ENCODE measurements at places on chromosomes 13 and 19.

DNA sequence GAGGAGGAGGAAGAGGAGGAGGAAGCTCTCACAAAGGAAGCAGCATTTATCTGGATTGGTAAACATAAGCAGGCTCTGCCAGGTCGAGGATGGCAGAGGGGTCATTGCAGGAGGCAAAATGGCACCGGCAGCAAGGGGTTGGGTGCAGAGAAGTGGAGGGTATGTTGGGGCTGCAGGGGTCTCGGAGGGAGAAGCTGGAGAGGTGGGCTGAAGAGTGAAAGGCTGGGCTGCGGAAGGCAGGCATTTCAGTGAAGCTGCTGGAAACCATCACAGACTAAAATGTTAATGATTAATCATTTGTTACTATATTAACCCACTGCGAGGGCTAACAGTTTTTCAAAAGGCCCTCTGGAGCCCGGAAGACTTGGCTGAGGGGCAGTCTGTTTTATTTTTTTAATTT lies 24.6 kb downstream of the TPT1 start:
- no peak for DNase-seq

- DNase-seq, result no peak
Observed at GRCh38 chr19:21758296-21758695, 9.1 kb downstream of the ZNF100 start.

- no peak for DNase-seq
Observed at GRCh38 chr13:28273919-28274318, 135.6 kb downstream of the PAN3 start.

- no peak for DNase-seq
Observed at GRCh38 chr19:39232708-39233107, 12.1 kb downstream of the IFNL3 start.

DNA sequence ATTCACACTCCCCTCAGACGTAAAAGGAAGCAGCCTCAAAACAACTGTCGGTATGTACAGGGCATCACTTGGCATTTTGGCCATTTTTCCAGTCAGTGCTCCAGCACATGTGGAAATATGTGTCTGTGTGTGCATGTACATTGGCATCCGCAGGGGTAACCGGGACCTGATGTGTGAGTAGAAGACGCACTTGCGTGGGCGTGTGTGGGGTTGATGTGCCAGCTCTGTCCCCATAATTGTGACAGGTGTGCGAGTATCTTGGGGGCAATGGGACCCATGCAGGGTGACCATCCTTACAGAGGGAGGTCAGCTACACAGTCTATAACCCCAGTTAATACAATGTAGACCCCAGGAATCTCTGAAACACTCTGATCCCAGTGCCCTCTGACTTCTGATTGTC lies 7.3 kb upstream of the ZNF331 start:
- no peak for DNase-seq

GRCh38 chr19:2341244-2341751 lies 12.8 kb downstream of the SPPL2B start:
- no peak for DNase-seq

DNA sequence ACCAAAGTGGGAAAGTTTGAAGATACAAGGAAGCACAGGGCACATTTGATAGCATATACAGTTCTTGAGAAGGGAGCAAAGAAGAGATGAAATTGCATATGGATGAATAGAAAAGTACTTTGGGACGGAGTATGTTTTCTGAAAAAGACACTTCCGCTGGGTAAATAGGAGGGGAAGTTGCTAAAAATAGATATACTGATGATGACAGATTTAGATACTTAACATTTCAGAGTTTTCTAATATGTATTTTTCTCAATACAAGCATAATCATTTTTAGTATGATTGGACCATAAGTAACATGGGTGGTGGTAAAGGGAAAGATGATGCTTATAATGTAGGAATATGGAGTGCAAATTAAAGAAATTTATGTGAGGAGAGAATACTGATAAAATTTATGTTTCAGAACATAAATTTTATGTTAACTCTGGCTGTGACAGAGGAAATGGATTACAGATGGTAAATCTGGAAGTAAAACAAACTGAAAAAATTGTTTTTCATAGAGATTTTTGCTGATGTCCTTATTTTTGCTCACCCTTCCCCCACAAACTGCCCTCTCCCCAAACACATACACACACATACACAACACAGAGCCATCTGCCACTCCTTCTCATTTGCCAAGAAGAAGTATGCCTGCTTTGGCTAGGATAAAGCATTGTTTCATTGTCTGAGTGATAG lies 583.9 kb upstream of the MIR17HG start:
- DNase-seq, result no peak

DNA sequence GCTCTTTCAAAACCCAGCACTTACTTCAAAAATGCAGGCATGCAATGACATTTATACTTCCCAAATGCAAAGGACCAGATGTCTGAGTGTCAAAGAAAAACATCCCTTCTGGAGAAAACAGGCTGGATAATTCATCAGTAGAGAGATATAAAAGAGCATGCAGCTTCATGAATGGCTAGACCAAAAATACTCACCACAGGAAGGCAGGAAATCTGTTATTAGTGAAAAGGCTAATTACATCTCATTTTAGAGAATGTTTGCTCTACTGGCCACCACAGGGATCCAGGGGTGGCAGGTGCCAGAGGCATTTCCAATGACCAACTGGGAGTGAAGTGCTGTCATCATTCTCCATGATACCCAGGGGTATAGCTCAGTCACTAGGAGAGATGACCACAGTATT lies 106.5 kb downstream of the LHFPL6 start:
- DNase-seq, result no peak

GRCh38 chr13:22235285-22235949 lies 564.5 kb downstream of the FGF9 start:
- no peak for DNase-seq

- no peak for DNase-seq
Observed at GRCh38 chr13:35824825-35825224, 306.4 kb downstream of the DCLK1 start.

DNA sequence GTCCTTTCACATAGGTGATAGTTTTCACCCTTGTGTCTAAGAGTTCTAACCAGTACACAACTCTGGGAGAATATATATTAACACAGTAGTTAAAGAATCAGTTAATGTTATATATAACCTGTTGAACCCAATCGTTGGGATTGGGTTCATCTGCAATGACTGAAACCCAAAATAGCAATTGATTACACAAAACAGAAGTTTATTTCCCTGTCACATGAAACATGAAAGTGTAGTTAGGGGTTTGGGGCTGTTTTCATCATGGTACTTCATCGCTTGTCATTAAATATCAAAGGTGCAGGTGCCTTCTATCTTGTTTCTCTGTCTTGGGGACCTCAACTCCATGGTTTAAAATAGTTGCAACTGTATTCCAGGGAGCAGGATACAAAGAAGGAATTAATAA lies 106.6 kb downstream of the TBC1D4 start:
- no peak for DNase-seq

GRCh38 chr13:32897296-32897695 lies 118.9 kb upstream of the KL start:
- DNase-seq, result no peak

DNA sequence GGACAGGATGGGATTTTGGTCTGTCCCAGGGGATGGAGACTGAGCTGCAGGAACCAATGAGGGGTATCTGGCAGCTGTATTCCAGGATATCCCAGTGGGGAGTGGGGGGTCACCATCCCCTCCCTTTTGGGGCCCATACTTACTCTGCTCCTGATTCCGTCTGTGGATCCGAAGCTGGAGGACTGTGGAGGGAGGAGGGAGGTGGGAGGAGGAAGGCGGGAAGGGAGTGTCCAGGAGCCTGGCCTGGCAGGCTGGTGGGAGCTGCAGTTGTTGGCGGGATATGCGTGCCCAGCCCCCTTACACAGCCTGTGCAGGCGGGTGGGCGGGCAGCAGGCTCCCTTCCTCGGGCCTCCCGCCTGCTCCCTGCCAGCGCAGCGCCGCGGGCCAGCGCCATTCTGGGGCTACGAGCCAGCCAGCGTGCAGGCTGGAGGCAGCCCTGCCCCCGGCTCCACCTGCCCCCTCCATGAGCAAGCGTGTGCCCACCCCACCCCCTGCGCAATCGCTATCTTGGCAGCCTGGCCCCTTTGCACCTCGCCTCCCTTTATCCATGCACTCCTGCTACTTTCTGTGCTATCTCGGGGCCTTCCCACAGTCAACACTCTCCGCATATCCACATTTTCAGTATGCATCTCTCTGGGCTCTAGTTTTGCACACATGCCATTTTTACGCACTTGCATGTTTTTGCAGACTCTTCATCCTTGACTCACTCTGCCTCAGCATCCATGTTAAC lies 2.8 kb downstream of the MAMSTR start:
- no peak for DNase-seq

DNA sequence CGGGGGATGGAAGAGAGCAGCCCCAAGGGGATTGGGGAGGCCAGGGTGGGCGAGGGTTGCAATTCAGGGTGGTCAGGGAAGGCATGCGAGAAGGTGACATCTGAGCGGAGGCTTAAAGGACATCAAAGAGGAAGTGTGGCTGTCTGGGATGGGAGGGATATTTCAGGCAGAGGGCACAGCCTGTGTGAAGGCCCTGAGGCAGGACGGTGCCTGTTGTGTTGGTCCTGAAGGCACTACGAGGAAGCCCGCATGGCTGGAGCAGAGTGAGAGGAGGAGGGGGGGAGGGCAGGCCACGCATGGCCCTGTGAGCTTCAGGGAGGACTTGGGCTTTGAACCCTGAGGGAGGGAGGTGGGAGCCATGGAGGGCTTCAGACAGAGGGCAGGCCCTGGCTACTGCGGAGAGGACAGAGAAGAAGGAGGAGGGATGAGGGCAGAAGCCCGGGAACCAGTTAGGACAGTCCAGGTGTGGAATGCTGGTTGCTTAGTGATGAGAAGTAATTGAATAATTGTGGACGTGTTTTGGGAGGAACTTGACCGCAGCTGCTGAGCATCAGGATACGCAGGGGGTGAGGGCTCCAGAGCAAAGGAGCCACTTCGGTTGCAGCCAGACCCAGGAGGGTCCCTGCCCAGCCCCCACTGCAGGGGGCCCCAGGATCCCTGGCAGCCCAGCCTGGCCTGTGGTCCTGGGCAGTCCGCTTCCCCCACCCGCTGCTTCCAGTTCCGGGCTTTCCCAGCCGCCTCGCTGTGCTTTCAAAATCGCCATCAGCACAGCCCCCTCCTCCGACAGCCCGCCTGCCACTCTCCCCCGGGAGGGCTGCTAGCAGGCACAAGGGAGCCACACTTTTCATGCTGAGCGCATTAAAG lies 6.2 kb downstream of the TLE6 start:
- DNase-seq, result no peak

DNA sequence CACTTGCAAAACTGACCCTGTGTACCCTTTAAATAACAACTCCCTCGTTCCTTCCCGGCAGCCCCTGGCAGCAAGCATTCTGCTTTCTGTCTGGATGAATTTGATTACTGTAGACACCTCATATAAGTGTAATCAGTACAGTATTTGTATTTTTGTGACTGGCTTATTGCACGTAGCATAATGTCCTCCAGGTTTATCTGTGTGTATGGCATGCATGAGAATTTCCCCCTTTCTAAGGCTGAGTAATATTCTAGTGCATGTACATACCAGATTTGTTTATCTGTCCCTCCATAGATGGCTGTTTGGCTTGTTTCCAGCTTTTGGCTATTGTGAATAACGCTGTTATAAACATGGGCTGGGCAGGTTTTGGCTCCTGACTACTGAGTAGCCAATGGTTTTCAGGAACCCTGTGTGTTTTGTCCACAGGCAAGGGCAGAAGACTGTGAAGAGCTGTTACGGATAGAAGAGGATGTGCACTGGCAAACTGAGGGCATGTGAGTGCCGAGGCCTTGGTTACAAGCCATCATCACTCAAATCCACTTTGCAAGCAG lies 98.0 kb downstream of the ESD start:
- DNase-seq, result no peak

GRCh38 chr19:55611300-55611982 lies 6.0 kb downstream of the ZNF865 start:
- DNase-seq, result no peak

DNA sequence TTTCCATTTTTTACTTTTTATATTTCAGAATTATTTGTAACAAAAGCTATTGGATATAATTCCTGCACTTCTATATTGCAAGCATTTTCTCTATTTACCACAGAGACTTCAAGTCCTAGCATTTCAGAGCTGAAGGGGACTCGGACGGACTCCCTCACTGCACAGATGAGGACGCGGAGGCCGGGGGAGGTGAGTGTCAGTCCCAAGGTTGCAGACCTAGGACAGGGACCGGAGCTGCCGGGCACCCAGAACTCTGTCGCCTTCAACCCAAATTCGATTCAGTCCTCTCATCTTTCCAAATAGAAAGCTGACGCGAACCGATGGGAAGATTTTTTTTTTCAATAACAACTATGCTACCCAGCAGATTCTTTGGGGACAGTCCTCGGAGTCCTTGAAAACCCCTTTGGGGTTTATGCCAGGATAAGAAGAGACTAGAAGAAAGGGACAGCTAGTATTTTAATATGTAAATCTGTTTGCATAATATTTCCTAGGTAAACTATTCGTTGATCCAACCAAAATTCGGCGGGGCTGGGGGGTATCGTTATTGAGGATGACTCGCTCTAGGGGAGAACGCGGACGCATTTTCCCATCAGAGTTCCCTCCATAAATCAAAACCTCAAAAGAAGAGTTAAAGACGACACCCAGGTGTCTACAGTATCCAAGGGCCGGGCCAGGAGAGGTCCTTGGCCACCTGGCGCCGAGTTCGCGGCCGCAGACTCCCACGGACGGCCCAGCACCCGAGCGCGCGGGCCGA lies 803 bp downstream of the FLT3 start:
- DNase-seq, result no peak

DNA sequence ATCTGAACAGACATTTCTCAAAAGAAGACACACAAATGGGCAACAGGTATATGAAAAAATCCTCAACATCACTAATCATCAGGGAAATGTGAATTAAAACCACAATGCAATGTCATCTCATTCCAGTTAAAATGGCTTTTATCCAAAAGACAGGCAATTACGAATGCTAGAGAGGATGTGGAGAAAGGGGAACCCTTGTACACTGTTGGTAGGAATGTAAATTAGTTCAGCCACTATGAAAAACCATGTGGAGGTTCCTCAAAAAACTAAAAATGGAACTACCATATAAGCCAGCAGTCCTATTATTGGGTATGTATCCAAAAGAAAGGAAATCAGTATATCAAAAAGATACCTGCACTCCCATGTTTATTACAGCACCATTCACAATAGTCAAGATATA lies 24.7 kb upstream of the ZC3H13 start:
- DNase-seq, result no peak

DNA sequence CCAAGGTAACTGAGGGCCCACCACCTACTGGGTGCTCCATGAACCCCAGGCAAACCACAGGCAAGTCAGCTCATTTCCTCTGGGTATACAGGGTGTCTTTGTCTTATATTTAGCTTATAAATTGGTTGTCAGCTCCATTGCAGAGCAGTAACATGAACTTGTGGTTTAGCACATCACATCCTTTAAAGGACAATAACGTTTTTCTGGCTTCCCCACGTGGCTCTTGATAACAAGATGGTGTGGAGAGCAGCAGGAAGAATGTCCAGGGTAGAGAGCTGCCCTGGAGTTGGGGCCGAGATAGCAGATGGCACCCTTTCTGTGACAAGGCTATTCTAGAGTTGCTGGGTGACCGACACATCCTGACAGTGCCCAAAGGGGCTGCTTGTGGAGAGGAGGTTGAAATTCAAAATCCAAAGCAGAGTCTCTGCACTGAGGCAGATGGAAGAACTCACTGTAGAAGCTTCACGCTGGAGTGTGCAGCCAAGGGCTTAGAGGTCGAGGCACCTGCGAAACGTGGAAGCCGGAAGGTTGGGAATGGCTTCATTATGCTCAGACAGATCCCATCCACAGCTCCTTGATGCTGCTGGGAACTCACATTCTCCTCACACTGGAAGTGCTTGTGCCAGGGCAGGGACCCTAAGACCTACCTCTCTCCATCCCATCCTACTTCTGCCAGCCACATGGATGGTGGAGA lies 133.0 kb upstream of the FRY start:
- peak; percentile 9 for DNase-seq
